Hematopoietic multipotent progenitor cell treated with erythropoietin and hydrocortisone succinate and interleukin-3 and kit ligand, for 15 days (in vitro differentiated cells): ENCODE measurements at places on chromosomes 7 and 10.

GRCh38 chr7:153023194-153023592 is 263.6 kb downstream of the ACTR3B start:
- DNase-seq, result no peak

DNA sequence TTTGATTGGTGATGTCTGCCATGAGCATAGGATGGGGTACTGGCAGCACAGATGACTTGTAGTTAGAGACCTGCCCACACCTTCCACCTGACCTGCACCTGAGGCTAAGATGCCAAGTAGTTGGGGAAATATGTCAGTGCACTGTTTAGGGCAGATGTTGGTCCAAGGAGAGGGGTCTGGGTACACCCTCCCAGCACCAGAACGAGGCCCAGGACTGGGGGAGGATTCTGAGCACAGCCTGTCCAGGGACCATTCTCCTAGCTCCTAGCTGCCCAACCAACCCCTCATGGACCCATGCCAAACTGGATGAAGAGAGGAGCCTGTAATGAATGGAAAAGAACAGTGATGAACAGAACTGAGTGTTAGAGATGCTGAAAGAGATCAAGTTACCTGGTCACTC is 28.0 kb downstream of the FRMPD2 start:
- DNase-seq, result no peak

DNA sequence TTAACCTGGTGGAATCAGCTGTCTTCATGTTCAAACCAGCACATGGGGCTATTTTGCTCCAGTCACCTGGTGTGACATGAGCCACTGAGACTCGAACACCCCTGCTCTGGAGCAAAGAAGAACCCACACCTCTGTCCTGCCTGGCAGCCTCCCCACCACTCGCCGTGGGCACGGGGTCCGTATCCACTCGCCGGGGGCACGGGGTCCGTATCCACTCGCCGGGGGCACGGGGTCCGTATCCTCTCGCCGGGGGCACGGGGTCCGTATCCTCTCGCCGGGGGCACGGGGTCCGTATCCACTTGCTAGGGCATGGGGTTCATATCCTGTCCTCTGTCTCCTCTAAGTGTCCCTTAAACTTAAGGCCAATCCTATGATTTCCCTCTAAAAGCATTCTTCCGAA is 558.7 kb downstream of the PTPRN2 start:
- no peak for DNase-seq

- DNase-seq, result no peak
Observed at GRCh38 chr10:25912866-25913265, 21.2 kb upstream of the MYO3A start.

- peak; percentile 58 for DNase-seq
Observed at GRCh38 chr7:7653593-7654187, 13.1 kb downstream of the UMAD1 start.

DNA sequence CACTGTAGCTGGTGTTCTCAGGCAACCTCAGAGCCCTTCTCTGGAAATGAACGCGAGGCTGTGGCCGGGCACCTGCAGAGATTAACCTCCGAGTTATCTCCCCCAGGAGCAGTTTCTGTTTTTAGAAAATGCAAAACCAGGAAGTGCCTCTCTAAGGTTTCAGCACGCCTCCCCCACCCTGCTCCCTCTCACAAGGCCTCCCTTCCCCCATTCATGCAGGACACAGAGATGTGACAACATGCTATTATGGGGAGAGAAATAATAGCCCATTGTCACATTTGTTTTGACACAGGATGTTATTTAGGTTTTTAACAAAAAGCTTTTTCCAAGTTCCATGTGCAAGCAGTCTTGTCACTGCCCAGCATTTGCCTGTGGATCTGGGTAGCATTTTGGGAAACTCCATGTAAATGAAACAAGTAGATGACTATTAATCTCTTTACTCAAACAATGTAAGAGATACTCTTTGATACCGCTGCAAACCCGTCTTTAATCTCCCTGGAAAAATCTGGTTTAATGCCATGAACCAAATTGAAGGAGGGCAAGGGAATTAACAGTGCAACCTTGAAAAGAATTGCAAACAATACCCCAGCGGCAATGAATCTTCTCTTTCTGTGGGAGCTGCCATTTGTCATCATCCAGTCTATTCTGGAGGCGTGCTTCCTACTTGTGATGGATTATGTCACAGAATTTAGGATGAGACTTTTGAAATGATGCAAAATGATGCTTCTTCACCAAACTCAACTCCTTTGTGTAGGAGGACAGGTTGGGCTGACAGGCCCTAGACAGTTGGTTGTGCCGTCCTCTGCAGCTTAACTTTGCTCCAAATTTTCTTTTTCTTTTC is 86.5 kb upstream of the NMT2 start:
- no peak for DNase-seq

- DNase-seq, result no peak
Observed at GRCh38 chr10:102608487-102608886, 35.8 kb upstream of the TRIM8 start.

DNA sequence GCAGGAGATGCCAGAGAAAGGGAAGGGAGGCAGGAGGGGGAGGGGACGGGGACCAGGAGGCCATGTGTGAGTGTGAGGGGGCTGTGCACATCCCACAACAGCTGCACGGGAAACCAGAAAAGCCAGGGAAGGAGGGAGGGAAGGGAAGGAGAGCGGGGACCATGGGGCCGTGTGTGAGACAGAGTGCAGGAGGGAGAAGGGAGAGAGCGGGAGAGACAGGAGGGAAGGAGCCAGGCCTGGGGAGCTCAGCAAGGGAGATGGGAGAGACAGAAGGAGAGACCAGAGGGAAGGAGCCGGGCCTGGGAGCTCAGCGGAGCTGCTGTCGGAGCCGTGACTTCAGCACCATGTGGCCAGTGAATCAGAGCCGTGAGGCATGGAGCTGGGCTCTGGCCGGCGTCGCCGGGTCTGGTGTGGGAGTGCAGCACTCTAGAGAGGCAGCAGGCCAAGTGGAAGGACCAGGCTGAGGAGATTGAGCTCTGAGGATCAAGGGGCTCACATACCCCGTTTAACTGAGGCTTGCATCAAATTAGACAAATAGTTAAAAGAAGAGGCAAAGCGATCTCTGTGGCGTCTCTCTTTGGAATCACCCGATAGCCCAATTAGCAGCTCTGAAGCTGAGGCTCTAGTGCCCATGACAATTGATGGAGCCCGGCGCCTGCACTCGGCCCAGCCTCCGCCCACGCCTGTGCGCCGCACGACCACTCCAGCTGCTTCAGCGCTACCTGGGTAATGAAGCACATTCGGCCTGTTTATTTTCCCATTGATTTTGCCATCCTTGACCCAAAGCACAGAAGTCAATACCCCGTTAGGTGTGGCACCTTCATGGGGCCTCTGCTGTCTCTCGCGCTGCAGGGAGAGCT is 150.4 kb downstream of the MAD1L1 start:
- DNase-seq, result no peak

DNA sequence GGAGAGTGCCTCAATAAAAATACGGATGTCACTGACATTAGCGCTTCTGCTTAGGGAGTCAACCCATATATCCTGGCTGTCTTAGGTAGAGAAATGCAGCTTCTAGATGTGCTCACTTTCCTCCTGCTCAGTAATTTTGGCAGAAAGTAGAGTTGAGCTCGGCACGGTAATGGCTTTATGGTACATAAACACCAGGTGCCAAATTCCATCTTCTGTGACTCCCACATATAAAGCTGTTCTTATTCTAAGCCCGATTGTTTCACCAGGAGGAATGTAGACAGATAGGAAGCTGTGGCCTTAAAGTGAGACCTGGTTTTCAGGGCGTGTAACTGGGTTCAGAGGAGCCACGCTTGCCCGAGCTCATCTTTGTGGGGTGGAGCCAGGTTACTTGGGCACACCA is 143.7 kb downstream of the CREB5 start:
- DNase-seq, result no peak

GRCh38 chr7:131231381-131232220 is 96.1 kb upstream of the MKLN1 start:
- DNase-seq, result no peak

DNA sequence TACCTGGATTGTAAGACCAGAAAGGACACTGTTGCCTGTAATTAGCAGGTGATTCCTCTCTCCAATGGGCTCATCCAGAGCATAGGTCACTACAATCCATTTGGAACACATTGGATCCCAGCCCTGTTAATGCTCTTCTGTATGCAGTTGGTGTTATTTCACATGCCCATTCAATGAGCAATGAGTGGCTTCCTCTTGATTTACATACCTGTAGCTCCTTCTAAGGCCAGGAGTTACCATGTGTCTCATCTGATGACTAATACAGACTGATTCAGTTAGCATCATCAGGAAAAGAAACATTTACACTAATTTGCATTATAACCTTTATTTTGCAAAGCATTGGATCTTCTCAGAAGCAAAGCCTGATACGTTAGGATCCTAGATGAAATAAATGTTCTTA is 83.1 kb upstream of the NPVF start:
- DNase-seq, result no peak

GRCh38 chr10:32957341-32958084 is 517 bp downstream of the ITGB1 start:
- peak; percentile 55 for DNase-seq

DNA sequence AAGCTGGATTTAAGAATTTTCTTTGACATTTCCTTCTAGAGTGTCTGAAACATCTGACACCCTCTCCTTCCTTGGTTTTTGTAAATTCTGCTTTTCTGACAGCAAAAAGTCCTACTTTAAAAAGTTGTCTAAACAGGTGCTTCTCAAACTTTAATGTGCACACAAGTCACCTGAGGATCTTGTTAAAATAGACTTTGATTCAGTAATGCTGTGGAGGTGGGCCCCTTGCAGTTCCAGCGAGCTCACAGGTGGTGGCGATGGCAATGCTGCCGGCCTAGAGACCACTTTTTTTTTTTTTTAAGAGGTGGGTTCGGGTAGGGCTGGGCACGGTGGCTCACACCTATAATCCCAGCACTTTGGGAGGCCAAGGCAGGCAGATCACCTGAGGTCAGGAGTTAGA is 77.1 kb downstream of the ABCC2 start:
- DNase-seq, result no peak

- DNase-seq, result no peak
Observed at GRCh38 chr10:27743012-27743876, 2.4 kb downstream of the MKX start.

DNA sequence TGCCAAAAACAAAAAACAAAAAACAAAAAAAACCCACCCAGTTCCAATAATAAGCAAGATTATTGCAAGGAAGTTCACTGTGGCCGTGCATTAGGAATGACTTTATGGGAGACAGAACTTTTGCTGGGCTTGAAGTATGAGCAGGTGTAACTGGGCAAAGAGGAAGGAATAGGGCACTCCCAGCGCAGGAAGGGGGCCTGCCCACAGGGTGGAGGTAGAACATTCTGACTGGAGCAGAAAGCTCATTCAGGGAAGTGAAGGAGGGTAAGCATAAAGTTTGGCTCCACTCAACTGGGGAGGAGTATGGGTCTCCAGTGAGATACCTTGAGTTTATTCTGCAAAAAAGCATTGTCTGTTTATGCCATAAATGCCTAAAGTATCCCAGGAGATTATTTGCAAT is 42.1 kb upstream of the WIPF3 start:
- DNase-seq, result no peak

GRCh38 chr10:11548768-11549099 is 62.7 kb downstream of the USP6NL start:
- no peak for DNase-seq

DNA sequence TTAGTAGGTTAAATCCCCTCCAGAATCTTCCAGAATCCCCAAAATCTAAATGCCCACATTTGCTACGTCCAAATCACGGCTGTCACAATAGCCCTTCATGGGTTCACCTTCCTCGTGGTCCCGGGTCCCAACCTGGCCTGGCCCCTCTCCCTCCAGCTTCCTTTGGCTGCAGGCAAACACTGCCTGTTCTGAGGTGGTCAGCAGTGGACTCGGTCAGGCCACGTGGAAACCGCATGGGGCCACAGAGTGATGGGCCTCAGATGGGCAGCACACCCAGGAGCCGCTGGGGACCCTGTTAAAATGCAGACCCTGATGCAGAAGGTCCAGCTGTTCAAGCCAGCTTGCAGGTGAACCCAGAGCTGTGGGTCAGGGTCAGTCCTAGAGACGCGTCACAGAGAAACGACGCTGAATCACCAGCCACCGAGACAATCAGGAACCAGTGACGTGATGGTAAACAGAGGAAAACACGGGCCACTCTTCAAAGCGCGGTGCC is 588.6 kb downstream of the DNAJB6 start:
- no peak for DNase-seq

DNA sequence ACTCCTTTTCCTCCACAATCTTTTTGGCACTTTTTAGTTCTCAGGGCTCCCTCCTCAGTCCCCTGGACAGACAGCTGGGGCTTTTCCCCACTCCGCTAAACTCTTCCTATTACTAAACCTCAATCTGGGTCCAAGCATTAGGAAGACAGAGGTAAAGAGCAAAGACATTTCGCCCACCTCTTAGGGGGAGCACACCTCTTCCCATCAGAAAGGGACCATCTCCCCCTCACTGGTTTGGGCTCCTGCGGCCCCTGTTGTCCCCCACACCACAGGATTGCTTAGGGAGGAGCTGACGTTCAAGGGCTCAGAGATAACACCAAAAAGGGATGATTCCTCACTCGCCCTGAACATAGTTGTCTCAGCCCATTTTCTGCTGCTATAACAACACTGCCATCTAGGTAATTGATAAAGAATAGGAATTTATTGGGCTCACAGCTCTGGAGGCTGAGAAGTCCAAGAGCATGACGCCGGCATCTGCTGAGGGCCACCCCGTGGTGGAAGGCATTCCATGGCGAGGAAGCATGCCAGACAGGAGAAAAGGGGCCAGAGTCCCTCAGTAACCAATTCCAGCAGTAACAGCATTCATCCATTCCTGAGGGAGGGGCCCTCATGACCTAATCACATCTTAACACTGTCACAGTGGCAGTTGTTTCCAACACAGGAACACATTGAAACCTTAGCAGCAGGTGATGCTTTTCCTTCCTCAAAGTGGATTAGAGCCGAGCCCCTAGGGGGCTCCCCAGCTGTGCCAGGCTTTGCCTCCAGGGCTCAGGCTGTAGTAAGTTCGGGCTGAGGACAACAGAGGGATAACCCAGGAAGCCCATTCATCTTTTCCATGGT is 209.6 kb downstream of the EBF3 start:
- DNase-seq, result no peak

GRCh38 chr7:55134786-55135185 is 116.0 kb downstream of the EGFR start:
- DNase-seq, result no peak

DNA sequence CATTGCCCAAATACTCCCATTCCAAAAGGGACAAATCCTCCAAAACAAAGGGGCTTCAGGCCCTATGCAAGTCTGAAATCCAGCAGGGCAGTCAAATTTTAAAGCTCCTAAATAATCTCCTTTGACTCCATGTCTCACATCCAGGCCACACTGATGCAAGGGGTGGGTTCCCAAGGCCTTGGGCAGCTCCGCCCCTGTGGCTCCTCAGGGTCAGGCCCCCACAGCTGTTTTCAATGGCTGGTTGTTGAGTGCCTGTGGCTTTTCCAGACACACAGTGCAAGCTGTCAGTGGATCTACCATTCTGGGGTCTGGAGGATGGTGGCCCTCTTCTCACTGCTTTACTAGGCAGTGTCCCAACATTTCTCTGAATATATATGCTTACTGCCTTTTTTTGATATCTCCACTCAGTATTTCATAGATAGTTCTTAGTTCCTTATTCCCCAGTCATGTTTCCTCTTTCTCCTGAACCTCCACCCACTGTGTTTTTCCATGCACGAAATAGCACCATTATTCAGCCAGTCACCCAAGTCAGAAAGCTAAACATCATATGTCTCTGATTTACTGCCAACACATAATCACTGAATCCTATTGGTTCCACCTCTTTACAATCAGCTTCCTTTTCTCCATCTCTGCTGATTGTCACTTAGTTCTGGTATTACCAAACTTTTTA is 172.6 kb upstream of the CACNA2D1 start:
- DNase-seq, result no peak
